ENCODE measurements at places on chromosomes 1 and 21.

- DNase-seq = no peak
These were observed 9.2 kb downstream of the C1orf198 start for GRCh38 chr1:230858918-230859729.

- DNase-seq = no peak
These were observed 82.9 kb downstream of the STUM start for GRCh38 chr1:226631229-226632000.

- no peak for DNase-seq
These were observed 6.1 kb downstream of the ACP6 start for GRCh38 chr1:147664206-147664605.

DNA sequence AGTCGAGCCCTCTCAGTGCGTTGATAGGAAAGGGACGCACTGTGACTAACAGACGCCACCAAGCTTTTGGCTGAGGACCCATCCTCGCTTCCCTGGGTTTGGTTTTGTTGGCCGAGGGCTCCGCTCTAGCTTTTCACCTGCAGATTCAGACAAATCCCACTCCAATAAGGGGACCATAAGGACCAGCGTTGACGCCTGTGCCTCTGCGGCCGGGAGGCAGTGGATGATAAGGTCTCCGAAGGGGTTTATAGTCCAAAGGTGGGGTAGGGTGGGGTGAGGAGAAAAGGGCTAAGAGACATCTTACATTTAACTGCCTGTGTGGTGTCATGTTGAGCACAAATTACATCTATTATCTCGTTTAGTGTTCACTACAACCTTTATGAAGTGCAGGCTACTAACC is 760 bp downstream of the PEX14 start:
- no peak for DNase-seq

Measured in stimulated activated CD8-positive, alpha-beta memory T cell treated with anti-CD3 and anti-CD28 coated beads, Interleukin-4, amount 100 ng/mL, for 1 hour (primary cell).